Activated CD4-positive, alpha-beta T cell treated with anti-CD3 and anti-CD28 coated beads, Interleukin-2, amount 50 U/mL, for 4 hours (primary cell): ENCODE measurements at places on chromosomes 2 and 18.

DNA sequence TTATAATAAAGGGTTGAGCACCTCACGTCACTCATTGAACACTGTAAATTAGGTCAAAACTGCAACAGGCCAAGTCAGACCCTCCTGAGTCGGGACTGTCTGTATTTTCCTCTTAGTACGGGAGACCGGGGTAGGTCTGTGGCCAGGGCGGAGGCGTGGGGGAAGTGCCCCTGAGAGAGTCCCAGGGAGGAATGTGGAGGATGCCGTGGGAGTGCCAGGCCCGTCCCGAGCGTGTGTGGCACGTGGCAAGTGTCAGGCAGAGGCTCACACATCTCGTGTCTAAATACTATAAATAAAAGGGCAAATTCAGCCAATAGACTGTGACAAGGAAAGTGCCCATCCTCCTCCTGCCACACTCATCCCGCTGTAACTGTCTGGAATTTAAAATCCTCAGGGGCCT is 6.3 kb upstream of the HDAC4 start:
- no peak for DNase-seq

DNA sequence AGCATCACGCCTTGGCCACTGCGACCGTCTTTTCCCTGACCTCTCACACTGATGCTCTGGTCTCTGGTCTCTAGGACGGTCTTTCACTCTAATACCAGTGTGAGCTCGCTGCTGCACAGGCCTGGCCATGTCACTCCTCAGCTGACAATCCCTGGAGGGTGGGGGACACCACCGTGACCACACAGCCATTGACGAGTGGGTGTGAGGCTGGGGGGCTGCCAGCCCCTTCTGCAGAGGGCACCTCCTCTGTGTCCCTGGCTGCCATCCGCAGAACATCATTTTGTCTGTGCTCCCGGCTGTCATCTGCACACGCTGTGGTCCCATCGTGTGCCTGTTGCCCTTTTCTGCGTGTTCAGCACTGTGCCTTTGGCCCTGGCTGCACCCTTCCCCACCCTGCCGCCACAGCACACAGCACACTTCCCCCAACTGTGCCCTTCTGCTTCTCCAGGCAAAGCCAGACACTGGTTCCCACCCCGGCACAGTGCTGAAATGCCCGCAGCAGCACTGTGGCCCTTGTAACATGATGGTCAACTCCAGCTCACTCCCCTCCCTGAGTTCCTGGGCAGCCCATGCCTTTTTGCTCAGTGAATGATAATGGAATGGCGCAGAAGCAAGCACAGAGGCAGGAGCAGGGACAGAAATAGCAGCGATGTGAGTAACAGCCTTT is 30.4 kb upstream of the INHBB start:
- DNase-seq = no peak

DNA sequence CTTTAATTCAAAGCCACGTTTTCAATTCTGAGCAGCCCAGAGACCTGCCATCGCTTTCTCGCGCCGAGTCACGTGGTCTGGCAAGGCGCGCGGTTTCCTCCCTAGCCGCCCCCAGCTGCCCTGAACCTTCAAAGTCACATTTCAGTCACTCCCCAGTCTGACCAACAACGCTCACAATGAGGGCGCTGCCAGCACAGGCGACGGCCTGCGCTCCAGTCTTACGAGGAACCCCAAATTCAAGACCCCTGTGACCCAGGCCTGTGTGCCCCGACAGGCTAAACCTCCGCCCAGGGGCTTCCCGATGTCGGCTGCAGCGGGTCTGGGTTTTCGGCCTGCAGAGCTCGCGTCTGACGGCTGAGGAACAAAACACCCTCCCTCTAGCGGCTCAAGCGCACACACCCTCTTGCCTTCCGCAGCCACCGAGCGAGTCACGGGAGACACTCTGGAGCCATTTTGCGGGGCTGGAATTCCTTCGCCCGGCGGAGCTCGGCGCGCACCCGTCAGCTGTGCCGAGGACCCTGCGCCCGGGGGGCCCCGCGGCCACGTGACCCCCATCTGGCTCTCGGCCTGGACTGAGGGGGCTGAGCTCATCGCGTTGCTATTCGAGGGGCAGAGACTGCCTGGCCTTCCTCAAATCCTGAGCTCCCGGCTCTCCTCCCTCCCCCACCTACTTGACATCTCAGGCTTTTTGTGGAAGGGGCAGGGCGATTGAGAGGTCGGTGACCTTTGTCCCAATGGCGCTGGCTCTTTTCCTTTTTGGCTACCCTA is 69.9 kb upstream of the ITGB6 start:
- DNase-seq = peak; percentile 59

DNA sequence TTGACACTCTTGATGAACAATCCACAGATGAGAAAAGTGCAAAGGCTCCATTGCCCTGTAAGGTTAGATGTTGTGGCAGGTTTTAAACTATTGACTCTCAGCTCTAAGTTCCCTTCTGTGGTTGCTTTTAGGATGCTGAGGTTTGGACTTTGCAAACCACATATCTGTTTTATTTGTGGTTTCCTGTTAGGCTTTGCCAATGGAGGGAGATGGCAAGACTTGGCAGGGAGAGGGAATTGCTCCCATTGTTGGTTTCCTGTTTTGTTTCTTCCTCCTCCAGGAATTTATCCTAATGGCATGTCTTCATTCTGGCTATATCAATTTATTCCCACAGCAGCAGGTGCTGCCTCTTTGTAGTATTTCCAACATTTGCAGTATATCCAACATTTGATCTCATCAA is 772.3 kb downstream of the LRRTM4 start:
- DNase-seq = no peak

DNA sequence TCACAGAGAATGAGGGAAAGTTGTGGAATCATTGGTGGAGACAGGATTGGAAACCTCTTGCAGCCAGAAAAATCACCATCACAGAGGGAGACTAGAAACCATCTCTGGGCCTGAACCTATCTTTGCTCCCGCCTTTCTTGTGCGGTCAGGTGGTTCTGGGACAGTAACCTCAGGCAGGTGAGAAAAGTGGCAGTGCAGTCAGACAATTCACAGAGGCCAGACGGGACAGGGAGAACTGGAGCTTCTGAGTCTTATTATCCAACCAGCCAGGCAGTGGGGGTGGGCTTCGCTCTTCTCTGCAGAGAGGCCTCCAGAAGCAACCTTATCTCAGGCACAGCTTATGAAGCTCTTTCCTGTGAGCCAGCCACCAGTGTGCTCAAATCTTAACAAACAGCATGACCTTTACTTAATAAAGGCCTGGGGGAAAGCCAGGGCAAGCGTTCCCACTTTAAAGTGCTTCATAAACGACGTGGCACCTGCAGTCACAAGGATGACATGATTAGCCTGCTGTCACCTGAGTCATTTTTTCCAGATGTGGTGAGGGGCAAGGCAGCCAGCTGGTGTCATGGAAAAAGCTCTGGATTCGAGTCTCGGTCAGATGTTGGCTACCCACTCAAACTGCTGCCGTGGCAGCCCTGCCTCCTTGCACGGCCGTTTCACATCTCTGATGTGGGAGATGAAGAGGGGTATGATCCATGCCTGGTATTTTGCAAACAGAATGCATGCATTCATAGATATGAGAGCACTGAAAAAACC is 109.7 kb downstream of the B3GNT2 start:
- DNase-seq = peak; percentile 42

DNA sequence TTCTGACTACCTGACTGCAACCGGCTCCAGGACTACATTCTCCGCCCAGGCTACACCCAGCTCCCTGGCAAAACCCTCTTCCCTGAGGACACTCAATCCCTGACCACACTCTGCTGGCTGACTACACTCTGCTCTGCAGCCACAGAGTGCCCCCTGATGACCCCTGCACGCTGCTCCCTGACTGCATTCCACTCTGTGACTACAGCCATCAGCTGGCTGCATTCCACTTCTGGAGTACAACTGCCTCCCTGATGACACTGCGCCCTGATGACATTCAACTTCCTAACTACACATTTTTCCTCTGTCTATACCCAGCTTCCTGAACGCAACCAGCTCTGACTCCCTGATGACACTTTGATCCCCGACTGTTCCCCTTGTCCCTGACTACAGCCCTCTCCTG is 71.3 kb upstream of the NRXN1 start:
- no peak for DNase-seq

- DNase-seq = no peak
Observed at GRCh38 chr2:225763711-225764110, 364.2 kb downstream of the NYAP2 start.

DNA sequence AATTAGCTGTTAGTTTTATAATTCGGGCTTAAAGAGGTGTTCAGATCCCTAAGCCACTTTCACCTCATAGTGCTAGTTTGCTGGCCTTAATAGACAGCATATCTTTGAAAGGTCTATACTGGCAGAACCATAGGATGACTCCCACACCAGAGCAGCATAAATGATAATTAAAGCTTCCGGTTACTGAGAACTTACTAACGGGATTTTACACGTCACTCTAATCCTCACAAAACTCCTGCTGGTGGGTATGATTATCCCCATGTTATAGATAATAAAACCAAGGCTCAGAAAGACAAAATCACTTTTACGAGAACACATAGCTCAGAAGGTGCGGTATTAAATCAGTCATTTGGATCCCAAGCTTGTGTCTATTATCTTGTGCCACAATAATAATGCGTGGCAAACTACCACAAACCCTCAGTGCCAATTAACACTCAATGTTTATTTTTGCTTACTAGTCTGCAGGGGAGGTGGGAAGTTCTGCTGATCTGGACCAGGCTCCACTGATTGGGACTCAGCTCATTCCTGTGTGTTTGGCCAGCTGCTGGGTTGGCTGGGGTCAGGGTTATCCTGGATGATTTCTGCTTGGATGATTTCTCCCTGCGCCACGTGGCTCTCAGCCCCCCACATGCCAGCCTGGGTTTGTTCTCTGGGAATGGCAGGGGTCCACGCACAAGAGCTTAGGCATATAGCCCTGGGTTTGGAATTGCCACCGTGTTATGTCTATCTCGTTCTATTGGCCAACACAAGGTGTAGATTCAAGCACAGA is 62.3 kb downstream of the TRIB2 start:
- DNase-seq = no peak

DNA sequence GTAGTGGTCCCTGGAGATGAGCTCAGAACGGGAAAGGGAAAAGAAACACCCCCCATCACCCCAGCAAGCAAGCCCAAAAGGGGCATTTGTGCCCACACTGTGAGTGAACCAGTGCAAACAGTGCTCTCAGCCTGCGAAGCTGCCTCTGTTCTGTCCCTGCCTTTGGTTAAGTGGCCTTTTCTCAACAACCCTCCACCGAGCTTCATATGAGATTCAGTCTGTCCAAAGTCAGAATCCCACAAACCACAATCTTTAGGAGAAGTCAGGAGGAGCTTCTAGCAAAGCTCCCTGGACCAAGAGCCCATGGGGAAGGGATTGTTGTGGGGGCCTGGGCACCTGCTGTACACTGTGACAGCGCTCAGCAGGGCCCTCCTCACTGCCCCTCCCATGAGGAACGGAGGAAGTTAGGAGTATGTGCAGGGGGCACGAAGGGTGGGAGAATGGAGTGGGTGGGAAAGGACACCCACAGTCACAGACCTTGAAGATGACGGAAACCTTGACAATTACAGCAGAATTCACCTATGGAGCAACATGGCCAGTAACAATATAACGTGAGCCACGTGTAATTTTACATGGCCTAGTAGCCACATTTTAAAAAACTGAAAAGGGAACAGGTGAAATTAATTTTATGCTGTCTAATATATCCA is 119.5 kb downstream of the SMAD7 start:
- no peak for DNase-seq

DNA sequence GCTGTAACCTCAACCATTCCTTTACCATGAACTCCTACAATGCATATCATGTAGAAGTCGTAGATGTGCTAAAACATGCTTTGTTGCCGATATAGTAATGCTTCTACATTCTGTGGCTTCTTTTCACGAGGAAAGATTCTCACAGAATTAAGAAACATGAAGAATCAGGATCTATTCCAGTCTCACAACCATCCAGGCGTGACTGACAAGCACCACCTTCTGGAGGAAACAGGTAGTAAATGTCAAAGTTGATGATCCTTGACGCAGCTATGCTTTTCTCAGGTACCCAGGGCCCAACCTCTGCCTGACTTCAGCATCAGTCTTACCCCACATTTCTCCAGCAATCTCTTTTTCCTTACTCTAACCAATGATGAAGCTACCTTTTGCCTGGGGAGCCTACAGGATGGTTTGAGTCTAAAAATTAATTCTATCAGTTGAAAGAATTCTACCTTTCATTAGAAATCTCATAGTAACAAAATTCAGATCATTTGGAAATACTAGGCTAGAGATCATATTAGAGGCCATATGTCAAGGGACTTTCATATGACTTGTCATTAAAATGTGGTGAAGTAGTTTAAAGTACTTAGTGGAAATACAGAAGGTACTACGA is 123.3 kb upstream of the RND3 start:
- no peak for DNase-seq

DNA sequence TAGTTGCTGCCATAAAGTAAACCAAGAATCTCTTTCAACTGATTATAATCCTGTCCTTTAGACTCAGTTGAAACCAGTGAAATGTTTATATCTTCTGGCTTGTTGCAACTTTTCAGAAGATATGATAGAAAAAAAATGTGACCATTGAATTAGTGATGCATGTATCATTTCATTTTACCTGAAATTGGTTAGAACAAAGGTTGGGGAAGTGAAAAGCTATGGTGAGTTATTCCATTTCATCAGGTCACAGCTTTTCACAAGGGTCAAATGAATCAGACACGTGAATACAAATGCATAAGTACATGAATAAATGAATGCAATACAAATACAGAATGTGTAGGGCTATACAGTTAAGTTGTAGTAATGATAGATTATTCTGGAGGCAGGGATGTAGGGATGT is 15.1 kb downstream of the CCDC85A start:
- no peak for DNase-seq

GRCh38 chr2:127551221-127551930 is 15.9 kb downstream of the MYO7B start:
- no peak for DNase-seq

DNA sequence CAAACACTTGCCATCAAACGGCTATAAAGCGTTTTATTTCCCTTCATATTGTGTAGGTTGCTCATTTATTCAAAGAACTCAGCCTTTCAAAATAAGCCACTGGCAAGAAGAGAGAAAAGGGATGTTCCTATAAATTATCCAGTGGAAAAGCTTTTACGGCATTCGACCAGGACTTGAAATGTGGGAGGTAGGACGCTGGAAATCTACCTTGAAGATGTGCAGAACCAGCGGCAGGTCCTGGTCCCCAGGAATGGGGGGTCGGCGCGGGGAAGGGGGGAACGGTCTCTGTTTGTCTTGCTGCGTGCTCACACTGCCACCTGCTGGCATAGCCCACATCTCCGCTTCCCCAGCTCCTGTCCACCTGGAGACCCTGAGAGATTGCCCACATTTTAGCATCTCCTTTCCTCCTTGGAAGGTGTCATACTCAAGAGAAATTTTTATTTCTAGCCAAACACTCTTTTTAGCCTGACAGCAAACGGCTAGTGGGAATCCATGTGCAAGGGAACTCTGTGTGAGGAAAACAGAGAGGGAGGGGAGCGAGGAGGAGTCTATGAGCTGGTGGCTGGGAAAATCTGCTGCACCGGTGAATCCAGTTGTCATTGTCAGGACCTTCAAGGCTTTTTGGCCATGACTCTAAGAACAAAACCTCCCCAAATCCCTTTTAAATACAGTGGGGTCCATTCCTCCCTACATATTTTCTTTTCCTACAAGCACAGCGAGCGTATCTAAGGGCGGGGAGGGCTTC is 349.0 kb upstream of the PKDCC start:
- DNase-seq = no peak

GRCh38 chr2:231052494-231053451 is 3.9 kb upstream of the PSMD1 start:
- DNase-seq = peak; percentile 71
